Karpas-422 (cell line): ENCODE measurements at places on chromosomes 6 and 20. TPM values are rescaled to one million over a fixed set of nuclear protein-coding genes. Genes with fewer than 3 reads are reported as not detected.
A peak's percentile ranks its signal among the peaks of the same experiment; 100 is the strongest.

DNA sequence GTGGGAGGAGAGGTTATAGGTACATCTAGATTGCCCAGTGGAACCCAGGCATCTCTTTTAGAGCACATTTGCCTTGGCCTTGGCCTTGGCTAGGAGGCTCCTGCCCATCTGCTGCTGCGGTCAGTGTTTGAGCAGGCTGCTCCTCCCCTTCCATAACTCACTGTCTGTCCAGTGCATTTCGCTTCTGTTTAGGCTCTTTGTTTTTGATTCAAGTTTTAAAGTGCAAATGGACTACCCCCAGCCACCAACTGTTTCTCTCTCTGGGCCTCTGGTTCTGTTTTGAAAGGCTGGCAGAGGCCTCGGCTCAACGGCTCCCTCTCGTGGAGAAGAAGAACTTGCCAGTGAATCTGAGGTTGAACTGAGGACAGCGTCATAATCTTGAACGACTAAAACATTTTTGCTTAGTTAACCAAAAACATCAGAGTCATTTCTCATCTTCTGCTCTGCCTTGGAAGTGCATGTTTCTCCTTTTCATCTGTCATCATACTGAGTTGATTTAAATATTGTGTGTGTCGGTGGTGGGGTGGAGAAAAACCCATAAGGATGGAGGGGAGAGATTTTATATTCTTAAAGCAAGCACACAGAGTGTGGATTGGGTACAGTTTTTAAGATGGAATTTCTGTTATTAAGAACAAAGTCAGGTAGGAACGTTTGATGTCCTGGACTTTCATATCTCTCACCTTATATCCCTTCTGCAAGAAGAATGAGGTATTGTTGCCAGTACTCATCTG lies 171.4 kb downstream of the DTNBP1 start:
- no peaks in the 10 kb centered on the region for H3K27me3 ChIP-seq
- H3K4me1 ChIP-seq, result no peaks in the 10 kb centered on the region
- no peak overlapping the region for H3K27ac ChIP-seq
- H3K4me3 ChIP-seq, result no peak overlapping the region
- no peaks in the 10 kb centered on the region for H3K36me3 ChIP-seq

DNA sequence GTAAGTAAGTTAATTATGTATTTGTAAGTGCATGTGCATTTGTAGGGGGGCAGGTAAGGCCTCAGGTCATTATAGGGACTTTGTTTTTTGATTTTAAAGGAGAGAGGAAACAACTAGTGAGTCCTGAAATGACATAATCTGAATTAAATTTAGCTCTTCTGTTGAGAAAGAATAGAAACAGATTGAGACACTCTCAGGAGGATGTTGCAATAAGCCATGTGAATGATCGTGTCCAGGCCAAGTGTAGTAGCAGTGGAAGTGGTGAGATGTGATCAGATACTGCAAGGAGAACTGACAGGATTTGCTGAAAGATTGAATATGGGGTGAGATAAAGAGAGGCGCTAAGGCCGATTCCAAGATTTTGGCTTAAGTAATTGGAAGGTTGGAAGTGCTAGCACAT lies 2.6 kb upstream of the CENPW start:
- H3K27me3 ChIP-seq, result no peaks in the 10 kb centered on the region
- no peak for DNase-seq
- H3K36me3 ChIP-seq, result no peaks in the 10 kb centered on the region
- peaks cover 21% of the 10 kb centered on the region for H3K4me1 ChIP-seq
- no peak overlapping the region for H3K4me3 ChIP-seq

GRCh38 chr6:168534265-168534664 lies 93.3 kb downstream of the SMOC2 start:
- no peak overlapping the region for H3K4me3 ChIP-seq
- no peaks in the 10 kb centered on the region for H3K27me3 ChIP-seq
- H3K36me3 ChIP-seq, result no peaks in the 10 kb centered on the region
- DNase-seq, result no peak

CD83 gene
- 1.9 and 3.9 TPM in 2 replicates for total RNA-seq

DNA sequence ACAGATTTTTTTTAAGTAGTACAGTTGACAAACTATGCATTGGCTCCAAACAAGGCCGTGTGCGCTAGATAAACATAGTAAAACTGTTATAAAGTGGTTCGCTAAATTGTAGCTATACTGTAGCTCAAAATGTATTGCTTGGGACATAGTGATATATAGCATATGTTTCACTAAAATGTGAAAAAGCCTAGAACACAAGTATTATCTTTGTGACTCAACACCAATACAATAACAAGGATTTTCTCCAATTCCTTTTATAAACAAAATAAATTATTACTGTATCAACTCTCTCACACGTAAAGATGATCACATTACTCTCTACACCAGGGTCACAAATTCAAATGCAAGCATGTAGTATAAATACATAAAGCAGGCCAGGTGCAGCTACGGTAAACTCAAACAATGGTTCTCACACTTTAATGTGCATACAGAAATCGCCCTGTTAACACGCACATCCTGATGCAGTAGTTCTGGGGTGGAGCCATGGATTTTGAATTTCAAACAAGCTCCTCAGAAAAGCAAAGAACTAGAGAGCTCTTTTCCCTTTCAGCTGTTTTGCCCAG lies 214.6 kb downstream of the GMDS start:
- H3K4me1 ChIP-seq, result peaks cover 9% of the 10 kb centered on the region
- no peaks in the 10 kb centered on the region for H3K36me3 ChIP-seq
- no peak for DNase-seq
- H3K27me3 ChIP-seq, result no peaks in the 10 kb centered on the region

DNA sequence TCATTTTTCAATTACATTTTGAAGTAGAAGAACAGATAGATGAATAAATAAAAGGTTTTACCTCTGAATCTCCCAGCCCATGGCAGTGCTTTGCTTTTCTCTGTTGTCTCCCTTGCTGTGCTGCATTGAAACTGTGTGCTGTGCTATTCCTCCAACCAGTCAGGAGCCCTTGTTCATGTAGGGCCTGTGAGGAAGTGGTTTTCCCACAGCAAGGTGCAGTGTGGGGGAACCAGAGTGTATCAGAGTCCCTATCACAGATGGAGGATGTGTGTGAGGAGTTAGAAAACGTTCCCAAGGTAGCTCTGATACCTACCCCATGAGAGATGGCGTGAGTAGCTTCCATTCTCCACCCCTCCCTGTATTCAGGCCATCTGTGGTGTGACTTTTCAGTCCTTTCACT lies 72.8 kb upstream of the RALGAPA2 start:
- H3K4me1 ChIP-seq, result peaks cover 33% of the 10 kb centered on the region
- DNase-seq, result no peak
- H3K4me3 ChIP-seq, result no peak overlapping the region
- peaks cover 3% of the 10 kb centered on the region; the same call in 1 of the 2 replicates for H3K36me3 ChIP-seq

- H3K4me3 ChIP-seq, result peak overlapping the region; percentile 82
- DNase-seq, result no peak
- peaks cover 12% of the 10 kb centered on the region for H3K36me3 ChIP-seq
- peak overlapping the region; percentile 57; the same call in 1 of the 2 replicates for H3K27ac ChIP-seq
- peaks cover 18% of the 10 kb centered on the region for H3K4me1 ChIP-seq
These were observed 634 bp downstream of the ITPA start for GRCh38 chr20:3209946-3210317.

DNA sequence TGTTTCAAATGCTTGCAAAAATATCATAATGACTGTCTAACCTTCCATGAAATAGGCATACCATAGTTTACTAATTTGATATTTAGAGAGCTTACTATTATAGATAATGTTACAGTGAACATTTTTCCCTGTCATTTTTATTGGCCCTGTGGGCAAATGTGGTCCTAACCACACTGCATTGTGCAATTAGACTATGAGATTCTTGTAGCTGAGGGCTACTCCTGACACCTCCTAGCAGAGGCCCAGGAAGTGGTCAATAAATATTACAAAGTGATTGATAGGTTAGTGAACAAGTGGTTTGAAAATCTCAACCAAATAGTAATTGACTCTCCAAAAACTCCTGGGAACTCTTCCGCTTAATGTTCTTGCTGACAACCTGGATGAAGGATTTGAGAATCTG lies 160.5 kb upstream of the KCNG1 start:
- no peaks in the 10 kb centered on the region for H3K4me1 ChIP-seq
- no peak overlapping the region for H3K27ac ChIP-seq
- no peak for DNase-seq
- H3K27me3 ChIP-seq, result no peaks in the 10 kb centered on the region
- H3K36me3 ChIP-seq, result no peaks in the 10 kb centered on the region

PACSIN1 gene
- total RNA-seq, result not detected in 2 replicates

GRCh38 chr20:41245086-41245707 lies 72.3 kb downstream of the ZHX3 start:
- no peak overlapping the region for H3K4me3 ChIP-seq
- peak; percentile 22 for DNase-seq

SIM1 gene
- not detected in 2 replicates for total RNA-seq

DNA sequence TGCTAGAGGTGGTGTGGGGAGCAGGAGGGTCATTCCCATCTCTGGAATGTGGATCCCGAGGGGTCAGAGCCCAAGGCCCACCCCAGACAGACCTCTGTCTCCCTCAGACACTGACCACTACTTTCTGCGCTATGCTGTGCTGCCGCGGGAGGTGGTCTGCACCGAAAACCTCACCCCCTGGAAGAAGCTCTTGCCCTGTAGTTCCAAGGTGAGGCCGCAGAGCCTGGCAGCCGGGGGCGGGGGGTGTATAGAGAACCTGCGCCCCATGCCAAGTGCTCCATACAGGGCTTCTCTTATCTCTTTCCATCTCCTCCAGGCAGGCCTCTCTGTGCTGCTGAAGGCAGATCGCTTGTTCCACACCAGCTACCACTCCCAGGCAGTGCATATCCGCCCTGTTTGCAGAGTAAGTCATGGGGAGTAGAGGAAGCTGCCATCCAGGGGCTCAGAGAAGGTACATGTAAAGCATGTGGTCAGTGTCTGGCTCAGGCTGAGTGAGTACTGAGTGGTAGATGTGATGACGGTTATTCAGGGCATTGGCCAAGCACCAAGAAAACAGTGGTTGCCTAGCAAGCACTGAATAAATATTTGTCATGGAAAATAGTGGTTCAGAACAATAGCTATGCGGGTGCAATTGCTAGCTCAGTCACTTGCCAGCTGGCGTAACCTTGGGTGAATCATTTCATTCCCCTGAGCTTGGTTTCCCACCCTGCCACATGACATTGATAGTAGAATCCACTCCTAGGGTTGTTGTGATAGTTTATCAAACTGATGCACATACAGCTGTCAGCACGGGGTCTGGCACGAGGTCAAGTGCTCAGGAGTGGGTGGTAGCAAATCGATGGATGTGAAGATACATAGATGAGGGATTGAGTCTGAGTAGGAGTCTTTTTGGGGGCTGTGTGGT lies 3.5 kb downstream of the PIGT start:
- H3K4me1 ChIP-seq, result peaks cover 48% of the 10 kb centered on the region
- H3K36me3 ChIP-seq, result peaks cover 20% of the 10 kb centered on the region; the same call in 1 of the 2 replicates
- no peaks in the 10 kb centered on the region for H3K27me3 ChIP-seq
